ENCODE measurements at places on chromosomes 5 and 9.

DNA sequence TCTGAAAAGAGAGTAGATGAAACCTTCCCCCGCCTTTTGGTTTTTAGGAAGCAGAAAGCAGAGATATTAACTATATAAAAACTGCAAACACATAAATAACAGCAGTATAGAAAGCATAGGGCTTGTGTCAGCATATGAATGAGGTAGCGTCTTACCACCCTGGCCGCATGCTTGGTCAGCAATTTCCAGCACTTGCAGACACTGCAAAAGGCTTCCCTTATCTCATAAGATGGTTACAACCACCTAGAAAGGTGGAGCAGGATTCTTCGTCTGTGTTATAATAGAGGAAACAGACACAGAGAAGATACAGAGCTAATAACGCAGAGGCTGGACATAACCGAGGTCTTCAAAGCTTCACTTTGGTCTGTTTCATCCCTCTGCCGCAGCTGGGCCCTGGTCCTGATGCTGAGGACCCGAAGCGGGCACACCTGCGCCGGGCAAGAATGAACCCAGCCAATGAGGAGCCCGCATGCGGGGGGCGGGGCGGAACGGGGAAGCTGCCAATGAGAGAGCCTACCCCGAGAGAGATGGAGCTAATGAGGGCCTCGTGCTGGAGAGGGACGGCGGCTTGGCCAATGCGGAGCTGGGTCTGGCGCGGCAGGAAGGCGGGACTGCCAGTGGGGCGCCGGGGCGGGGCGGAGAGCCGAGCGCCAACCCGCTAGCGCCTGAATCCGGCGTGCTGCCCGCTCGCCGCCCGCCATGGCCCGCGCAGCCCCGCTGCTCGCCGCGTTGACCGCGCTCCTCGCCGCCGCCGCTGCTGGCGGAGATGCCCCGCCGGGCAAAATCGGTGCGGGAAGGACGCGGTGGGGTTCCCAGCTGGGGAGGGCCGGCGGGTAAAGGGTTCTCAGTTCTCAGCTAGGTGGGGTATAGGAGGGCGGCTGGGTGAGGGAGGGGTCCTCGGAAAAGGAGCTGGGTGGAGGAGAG is at the start of gene PCYOX1L:
Gene PCYOX1L, plus strand, starts transcription at position 677 of the 924 bp plus-strand sequence. Its CDS starts 23 bp downstream, at position 700.
- DNase-seq = peak; percentile 86

DNA sequence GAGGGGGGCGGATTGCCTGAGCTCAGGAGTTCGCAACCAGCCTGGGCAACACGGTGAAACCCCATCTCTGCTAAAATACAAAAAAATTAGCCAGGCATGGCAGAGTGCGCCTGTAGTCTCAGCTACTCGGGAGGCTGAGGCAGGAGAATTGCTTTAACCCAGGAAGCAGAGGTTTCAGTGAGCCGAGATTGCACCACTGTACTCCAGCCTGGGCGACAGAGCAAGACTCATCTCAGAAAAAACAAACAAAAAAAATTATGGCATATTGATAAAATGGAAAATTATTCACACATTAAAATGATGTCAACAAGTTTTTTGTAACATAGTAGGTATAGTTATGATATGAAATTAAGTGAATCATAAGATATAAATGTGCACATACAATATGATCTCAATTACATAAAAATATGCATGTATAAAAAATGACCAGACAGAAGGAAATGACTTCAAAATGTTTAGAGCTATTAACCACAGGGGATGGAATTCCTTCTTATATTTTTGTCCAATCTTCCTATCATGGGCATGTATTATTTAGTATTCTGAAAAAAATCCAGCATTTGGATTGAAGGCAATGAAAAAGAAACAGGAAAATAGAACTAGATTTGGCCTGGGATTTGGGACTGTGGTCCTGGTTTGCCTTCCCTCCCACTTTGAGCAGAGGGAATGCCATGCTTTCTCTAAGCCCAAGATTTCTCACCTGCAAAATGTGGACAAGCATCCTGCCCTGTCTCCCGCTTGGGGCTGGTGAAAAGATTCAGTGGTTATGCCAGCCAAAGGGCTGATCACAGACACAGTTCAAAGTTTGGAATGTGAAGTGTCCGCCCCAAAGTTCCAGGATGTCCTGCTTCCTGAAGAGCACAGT is 19.5 kb downstream of the SPAAR start:
- DNase-seq = no peak

DNA sequence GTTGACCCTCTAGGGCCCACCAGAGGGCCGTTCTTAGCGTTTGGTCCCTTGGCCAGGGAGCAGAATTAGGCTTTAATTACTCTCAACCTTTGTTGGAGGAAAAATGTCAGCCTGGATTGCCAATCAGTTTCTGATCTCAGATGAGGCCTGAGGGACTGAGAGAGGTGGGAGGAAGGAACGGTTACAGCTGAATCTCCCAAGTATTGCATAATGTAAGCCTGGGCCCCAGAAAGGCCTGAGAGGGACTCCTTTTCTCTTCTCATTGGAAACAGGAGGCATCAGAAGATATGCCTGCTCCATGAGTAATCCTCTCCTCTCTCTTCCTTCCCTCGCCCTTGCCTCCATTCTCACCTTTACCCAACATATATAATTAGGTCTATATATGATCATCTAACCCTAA is 105.7 kb downstream of the INSYN2B start:
- no peak for DNase-seq

GRCh38 chr5:159332800-159333544 is 2.7 kb upstream of the IL12B start:
- DNase-seq = no peak

DNA sequence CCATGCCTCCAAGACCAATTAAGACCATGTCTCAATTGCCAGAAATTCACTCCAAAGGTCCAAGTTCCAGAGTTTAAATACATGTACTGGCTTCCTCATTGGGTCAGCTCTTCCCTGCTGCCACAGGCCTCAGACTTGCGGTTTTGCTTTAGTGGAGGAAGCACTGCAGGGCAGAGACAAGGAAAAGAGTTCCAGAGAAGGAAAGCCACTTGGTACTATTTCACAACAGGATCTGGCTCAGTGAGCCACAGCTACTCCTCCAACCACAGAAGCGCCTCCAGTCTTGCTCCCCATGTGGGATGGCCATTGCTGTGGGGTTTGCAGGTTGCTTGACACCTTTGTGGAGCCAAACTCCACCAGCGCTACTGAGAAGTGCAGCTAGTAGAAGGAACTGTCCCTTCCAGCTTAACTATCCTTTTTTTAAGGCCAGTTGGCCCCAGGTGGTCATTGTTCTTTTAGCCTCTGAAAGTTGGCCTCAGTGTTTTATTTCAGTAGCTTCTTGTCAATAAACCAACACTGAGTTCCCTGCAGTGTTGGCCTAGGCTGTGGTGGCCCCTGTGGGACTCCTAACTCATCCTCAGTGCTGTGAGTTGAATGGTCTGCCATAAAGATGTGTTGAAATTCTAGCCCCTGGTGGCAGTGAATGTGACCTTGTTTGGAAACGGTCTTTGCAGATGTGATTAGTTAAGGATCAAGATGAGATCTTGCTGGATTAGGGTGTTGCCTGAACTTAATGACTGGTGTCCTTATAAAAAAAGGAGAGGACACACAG is 93.7 kb upstream of the DAP start:
- no peak for DNase-seq

GRCh38 chr5:154063372-154063771 is 24.6 kb downstream of the MFAP3 start:
- DNase-seq = no peak

DNA sequence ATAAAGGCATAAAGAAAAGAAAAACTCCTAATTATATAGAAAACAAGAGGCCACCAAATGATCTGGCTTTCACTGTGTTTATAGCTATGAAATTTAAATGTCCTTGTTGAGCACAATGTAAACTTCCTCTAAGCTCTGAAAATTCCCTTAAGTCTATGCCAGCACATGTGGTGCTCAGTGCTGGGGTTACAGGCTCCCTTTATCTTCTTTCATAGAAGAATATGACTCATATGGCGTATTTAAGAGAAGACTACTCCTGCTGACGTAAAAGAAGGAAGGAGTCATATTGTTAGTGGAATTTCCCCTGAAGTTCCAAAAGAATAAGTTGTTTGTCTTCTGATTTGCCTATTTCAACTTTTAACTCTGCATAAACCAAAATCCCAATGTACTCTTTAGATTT is 30.4 kb downstream of the RNF145 start:
- DNase-seq = peak; percentile 96

DNA sequence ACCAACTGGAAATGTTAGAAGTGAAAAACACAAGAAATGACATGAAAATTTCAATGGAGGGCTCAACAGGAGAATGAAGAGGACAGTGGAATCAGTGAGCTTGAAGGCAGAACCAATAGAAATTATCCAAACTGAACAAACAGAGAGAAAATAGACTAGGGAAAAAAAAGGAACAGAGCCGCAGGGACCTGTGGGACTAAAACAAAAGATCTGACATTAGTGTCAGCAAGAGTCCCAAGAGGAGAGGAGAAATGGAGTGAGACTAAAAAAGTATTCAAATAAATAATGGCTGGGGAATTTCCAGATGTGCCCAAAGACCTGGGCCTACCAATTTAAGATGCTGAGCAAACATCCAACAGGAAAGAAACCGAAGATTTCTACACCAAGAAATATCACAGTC is 175.0 kb upstream of the PHYKPL start:
- no peak for DNase-seq

GRCh38 chr9:105413525-105413924 is 34.3 kb upstream of the FSD1L start:
- no peak for DNase-seq

- no peak for DNase-seq
These were observed 130.6 kb downstream of the CACNA1B start for GRCh38 chr9:138007918-138008841.

DNA sequence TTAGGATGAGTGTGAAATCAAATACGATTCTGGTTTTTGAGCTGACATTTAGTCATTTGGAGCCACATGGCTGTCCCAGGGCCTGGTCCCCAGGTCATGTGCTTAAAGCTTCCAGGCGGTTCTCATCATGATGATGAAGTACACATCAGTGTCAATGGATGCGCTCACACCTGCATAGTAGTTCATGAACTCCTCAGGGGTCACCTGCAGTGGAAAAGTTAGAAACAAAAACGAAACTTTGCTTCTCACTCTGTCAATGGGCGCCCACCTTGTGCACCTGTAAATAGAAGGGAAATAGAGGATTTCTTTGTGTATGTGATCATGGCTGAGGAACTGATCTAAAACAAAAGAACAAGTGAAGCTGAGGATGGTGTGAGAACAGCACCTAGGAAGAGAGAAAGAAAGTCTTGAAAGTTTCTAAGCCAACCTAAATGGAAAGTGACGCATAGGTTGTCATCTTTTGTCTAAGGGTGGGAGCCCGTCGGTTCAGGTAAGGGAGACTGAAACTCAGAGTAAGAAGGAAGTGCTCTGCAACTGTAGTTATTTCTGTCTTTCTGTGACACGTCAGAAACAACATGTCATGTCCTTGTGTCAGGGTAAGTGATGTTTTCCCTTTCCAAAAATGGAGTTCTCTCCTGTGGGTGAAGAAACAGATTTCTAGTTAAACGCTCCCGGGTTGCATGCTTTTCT is 33.8 kb downstream of the CAPSL start:
- DNase-seq = no peak

GRCh38 chr5:118506217-118506852 is 482.0 kb downstream of the DTWD2 start:
- DNase-seq = no peak

All from astrocyte of the cerebellum (primary cell).